ENCODE measurements at places on chromosomes 7 and 10.

GRCh38 chr10:62839590-62839989 is 23.4 kb upstream of the EGR2 start:
- DNase-seq: no peak

GRCh38 chr7:132765861-132766260 is 189.6 kb upstream of the PLXNA4 start:
- no peak for DNase-seq

DNA sequence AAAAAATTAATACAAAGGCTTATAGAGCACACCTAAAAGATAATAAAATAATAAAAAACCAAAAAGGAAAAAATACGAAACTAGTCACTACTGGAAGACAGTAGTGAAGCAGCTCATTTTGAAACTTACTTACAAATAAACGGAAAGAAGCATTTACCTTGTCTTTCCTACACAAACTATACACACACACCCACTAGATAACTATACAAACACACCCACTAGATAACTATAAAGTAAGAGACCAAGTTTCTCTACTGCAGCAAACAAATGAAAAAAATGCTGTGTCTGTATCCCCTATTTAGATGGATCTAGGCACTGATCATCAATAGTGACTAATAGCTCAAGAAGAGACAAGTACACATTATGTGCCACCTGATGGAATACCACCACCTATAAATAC is 49.2 kb downstream of the KIF5B start:
- no peak for DNase-seq

DNA sequence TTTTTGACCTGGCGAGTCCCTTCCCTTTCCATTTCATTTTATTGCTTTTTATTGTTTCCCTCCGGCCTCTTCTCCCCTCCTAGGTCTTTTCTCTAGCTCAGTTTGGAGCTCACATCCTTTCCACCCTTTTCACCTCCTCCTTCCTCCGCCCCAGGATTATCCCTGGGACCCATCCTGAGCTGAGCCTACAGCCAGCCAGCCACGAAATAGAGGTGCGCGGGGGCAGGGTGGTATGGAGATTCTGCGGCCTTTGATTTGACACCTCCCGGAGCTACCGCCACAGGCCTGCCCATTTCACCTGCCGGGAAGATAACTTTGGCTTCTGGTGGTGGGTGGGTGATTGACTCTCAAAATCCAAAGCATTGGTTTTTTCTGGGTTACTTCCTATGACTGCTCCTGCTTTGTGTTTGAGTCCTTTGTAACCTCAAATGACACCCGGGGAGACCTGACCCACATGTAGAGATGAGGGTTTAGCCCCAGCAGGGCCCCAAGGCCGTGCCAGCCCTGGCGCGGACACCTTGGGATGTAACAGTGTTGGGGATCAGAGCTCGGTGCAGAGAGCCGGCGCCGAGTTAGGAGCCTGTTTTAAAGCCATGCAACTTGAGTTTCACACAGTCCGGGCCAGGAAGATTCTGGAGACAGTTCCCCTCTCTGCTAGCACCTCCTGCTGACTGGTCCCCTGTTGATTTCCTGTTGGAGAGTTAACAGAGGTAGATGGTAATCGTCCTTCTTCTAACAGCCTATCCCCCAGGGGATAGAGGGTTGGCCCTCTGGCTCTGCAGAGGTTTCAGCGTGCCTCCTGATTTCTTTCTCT is 1.5 kb downstream of the DUSP5 start:
- DNase-seq: no peak

DNA sequence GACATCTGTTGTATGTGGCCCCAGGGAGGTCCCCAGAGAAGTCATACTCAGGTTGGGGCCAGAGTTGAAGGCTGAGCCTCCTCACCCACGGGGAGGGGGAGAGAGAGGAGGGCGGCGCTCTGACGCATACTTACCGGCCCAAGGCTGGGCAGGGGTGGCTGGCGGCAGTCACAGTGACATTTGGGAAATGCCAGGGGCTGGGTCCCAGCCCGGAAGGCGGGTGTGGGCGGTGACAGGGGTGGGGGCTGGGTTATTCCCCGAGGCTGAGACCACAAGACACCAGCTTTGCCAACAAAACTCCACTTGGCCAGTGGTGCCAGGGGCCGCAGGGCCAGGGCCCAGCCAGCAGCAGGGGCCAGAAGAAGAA is 41.1 kb downstream of the RASGEF1A start:
- no peak for DNase-seq
